ENCODE measurements at places on chromosomes 5 and 9.

- DNase-seq: no peak
Measured at GRCh38 chr9:88723751-88724150, 188.8 kb downstream of the NXNL2 start.

DNA sequence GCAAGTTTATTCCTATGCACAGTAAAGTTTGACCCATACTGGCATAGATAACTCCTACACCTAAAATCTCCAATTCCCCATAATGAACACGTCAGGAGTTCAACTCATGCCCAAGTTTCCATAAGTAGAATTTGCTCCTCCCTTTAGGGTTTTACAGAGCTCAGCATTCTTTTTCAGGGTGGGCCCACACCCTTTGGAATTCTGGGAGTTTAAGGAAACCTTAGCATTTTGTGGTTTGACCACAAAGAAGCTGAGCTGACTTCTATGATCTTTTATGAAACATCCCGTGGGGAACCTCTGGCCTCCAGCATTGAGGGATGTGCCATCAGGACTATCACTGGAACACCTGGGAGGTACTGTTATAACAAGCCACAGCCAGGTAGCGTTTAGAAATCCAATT, 220.6 kb upstream of the MAP3K1 start:
- no peak for DNase-seq

DNA sequence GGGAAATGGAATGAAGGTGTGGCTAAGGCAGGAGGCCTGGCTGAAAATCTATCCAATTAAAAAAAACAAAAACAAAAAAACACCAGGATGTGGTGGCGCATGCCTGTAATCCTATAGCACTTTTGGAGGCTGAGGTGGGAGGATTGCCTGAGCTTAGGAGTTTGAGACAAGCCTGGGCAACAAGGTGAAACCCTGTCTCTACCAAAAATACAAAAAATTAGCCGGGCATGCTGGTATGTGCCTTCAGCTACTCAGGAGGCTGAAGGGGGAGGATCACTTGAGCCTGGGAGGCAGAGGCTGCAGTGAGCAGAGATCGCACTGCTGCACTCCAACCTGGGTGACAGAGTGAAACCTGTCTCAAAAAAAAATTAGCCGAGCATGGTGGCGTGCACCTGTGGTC, 21.1 kb downstream of the GRHPR start:
- DNase-seq: no peak

DNA sequence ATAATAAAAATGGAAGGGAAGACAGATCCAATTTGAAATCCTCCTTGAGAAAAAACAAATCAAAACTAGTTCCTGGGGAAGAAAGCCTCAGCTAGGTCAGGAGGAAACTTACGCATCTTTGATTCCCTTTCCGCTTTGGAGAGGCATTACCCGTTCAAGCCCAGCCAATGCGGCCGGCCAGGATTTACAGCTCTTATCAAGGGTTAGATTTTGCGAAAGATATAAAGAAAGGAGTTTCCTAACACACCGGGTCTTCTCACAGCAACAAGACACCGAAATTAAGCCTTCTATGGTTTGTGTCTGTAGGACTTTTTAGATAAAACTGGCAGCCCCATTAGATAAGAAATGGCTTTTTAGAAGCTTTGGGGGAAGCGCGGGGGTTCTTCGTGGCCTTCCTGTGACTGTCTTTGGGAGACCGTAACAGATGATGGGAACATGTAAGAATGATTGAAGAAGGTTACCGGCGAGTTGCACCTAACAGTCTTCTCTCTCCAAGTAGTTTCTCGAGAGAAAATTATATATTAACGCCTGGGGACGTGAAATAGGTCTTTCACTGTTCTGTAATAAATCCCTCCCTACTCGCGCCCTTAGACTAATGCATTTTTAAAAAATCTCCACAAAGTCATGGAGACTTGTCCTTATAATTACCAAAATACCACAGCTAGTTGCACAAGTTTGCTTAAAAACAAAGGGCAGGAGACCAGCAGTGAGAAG, 1.3 kb upstream of the ISL1 start:
- DNase-seq: no peak

DNA sequence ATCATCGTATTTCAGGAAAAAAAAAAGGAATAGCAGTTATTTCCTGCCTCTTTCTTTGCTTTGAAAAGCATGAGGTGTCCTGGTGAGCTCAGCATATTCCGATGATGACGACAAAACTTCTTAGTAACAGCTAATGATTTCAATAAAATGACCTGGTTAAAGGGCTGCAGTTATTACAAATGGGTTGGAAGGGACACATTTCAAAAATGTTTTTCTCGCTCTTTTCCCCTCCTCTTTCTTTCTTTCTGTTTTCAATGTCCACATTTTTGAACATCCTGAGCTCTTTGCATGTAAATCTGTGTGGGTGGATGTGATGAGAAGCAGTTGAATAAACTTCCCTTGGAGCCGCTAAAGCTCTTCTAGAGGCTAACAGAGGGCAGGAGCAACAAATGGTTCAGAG, 186.8 kb upstream of the SLC27A6 start:
- no peak for DNase-seq

DNA sequence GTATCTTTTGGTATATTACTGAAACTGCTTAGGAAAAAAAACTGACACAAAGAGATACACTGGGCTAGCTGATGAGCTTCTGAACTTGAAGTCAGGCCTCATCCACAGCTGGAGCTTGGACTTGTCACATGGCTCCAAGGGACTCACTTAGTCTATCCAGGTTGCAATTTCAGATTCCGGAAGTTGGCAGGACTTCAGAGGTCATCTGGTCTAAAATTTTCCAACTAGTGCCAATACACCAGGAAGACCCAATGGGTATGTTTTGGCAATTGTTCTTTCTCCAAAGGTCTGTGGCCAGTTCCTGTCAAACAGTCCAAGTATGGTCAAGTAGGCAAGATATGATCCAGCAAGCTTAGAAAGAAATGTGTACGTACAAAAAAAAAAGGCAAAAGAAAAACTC, 36.7 kb downstream of the MRPS27 start:
- no peak for DNase-seq

DNA sequence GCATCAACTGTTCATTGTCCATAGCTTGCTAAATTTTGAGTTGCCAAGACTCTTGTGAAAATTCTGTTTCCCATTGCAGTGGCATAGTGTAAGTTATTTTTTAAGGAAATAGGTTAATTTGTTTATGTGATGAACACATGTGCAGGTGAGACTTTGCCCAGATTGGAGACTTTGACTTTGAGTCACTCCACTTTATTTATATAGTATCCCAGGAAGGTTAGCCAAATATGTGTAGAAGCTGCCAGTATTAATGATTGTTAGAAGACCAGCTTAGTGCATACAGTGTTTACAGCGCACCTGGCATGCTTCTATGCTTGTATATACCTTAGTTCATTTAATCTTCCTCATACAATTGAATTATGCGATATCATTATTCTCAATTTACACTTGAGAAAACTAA, 51.0 kb downstream of the MTAP start:
- no peak for DNase-seq

GRCh38 chr9:28318515-28318914, 745.2 kb upstream of the C9orf72 start:
- no peak for DNase-seq

DNA sequence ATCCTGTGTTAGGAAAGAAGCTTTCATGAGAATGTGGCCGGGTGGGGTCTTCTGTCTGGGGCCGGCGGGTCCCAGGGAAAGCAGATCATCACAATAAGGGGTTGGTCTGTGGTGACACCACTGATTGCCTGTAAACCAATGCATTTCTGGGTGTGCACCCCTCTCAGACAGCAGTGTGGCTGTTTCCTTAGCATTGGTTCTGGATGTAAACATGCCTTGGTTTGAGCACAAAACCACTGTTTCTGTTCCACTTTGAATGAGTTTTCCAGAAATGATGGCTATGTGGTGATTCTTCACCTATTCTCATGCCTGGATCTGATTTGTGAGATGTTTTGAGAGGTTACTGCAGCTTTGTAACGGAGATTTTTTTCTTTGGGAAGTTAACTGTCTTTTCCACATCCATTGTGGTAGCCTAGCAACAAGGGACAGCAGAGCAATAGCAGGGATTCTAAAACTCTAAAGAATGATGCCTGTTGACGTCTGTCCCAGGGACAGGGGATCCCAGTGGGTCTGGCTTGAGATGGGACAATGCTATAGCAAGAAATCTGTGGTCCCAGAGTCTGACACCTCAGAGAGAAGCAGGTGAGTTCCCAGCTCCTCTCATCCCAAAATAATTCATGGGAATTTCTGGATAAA, at the start of gene CCDC192:
TSS of gene CCDC192 (plus strand) at position 466 of the 636 bp plus-strand sequence. CDS start at position 521, 55 bp downstream.
- no peak for DNase-seq

DNA sequence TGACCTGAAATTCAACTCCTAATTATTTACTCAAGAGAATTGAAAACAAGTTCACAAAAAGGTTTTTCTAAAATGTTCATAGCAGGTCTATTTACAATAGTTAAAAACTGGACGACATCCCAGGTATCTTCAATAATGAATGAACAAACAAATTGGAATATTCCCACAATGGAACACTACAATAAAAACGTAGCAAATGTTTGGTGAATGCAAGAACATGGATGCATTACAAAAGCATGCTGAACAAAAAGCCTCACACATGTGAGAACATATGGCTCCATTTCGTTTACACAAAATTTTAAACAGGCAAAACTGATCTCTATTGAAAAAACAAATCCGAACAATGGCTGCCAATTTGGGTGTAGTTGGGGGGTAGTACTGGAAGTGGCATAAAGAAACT, 669.9 kb downstream of the MTRR start:
- DNase-seq: no peak
